ENCODE measurements at places on chromosomes 5 and 9.

GRCh38 chr9:2120926-2121689 is 106.0 kb downstream of the SMARCA2 start:
- peak; percentile 16 for DNase-seq

- DNase-seq: peak; percentile 93
Observed at GRCh38 chr9:115590011-115590410, 472.1 kb upstream of the TNC start.

DNA sequence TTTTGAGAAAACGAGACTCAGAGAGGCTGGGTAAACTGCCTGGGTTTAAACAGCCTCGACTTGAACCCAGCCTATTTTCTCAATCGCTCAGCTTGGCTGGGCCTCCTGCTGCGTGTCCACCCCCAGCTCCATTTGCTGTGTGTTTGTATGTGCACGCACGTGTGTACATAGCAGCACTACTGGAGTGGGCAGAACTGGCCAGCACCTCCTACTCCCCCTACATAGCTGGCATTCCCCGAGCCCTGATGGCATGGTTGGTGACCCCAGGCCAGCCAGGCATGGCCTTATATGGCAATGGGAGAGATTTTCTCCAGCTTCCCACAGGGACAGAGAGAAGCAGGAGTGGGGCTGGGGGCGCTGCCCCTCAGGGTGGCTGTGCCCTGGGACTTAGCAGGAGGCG is 4.1 kb downstream of the AIF1L start:
- DNase-seq: no peak

- DNase-seq: peak; percentile 27
Observed at GRCh38 chr9:85715587-85715986, 26.2 kb downstream of the AGTPBP1 start.

- no peak for DNase-seq
Observed at GRCh38 chr5:82881571-82882174, 195.5 kb downstream of the TMEM167A start.

Data from fibroblast of gingiva (primary cell).